Activated naive CD8-positive, alpha-beta T cell treated with anti-CD3 and anti-CD28 coated beads, Interleukin-2, amount 50 U/mL, for 16 hours (primary cell): ENCODE measurements at places on chromosomes 5 and 9.

DNA sequence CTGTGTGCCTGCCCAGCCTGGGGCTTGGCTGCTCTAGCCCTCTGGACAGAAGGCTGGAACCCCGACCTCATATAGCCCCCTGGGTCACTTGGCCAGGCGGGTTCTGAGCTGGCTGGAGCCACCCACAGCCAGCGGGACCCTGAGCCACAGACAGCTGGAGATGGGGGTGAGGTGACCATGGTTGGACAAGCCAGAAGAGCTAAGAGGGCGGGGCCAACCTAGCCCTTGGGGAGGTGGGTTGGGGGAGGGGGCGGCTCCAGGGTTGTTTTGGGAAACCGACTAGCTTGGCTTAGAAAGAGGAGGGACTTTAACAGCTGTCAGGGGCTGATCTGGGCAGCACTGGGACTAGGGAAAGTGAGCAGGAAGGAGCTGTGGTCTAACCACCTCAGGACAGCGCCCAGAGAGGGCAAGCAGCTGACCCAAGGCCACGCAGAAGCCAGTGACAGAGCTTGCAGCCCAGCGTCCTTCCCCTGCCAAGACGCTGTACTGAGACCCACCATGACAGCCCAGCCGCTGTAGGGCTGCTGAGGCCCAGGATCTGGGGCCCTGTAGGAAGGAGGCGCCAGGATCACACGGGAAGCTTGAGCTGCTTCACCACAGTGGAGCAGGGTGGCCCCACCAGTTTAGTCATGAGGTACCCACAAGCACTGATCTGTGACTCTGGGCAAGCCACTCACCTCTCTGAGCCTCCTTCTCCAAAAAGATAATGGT, 2.2 kb downstream of the AIF1L start:
- no peak for DNase-seq

- DNase-seq = no peak
Observed at GRCh38 chr5:128335339-128335738, 202.7 kb downstream of the FBN2 start.

GRCh38 chr9:136703276-136703860, 9.0 kb upstream of the DIPK1B start:
- DNase-seq = no peak

DNA sequence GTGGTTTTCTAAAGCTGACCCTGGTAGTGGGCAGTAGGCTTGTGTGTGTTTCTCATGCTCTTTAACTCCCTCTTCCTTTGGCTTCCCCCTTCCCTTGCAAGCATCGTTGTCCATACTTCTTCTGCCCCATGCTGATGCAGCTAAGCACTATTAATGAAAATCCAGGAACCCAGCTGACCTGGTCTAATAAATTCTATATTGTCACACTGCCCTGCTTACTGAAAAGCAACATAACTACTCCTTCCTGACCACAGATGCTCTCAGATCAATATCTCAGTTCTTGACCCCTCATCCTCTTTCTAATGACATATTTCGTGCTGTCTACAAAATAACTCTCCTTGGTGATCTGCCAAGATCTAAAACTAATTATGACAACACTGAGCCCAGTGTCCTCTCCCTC, 405.5 kb downstream of the EFNA5 start:
- no peak for DNase-seq
